ENCODE measurements at places on chromosomes 5 and 9. TPM values are rescaled to one million over a fixed set of nuclear protein-coding genes. Genes with fewer than 3 reads are reported as not detected.

GRCh38 chr9:15096972-15097371 is 186.7 kb upstream of the FREM1 start:
- DNase-seq: no peak

GRXCR2 gene
- not detected for total RNA-seq

CHSY3 gene
- total RNA-seq: 1.2 TPM

ANKRD33B gene
- total RNA-seq: 7.0 TPM

GRCh38 chr5:167255926-167256325 is 1035.5 kb upstream of the WWC1 start:
- no peak for DNase-seq

DNA sequence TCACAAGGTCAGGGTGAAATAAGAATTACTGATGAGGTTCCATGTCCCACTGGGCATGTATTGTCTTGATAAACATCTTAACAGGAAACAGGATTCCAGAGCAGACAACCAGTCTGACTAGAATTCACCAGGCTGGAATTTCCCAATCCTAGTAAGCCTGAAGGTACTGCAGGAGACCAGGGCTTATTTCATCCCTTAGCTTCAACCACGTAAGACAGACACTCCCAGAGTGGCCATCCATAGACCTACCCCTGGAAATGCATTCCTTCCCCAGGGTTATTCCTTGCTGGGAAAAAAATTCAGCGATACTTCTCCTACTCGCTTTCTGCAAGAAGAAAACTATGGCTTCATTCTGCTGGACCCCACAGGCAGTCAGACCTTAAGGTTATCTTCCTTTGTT is 785.4 kb downstream of the NR2F1-AS1 start:
- DNase-seq: no peak

DNA sequence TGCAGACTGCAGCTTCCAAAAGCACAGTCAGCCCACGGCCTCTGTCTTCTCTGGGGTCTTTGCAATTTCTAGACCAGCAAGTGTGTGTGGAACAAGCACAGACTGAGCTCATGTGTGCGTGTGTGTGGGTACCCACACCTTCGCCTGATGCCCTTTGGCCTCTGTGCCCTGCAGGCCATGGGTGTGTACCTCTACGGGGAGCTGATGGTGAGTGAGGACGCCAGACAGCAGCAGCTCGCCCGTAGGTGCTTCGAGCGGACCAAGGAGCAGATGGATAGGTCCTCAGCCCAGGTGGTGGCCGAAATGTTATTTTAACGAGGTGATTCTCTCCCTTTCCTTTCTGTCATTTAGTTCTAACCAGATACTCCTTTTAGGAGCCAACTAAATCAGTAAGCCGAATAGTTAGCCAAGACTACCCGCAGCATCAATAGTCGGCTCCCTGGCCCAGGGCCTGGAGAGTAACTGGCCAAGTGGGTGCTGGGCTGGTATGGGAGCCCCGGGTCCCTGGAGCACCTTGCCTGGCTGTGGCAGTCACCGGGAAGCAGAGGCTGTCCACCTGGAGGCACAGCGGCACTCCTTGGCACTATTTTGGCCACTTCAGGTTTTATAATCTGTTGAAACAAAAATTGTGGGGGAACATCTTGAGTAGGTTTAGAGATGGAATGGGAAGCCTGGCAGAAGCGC is 235.0 kb downstream of the FANCC start:
- DNase-seq: no peak

CCDC180 gene
- 1.9 TPM for total RNA-seq

- DNase-seq: no peak
These were observed 12.3 kb upstream of the STING1 start for GRCh38 chr5:139494832-139495231.

DNA sequence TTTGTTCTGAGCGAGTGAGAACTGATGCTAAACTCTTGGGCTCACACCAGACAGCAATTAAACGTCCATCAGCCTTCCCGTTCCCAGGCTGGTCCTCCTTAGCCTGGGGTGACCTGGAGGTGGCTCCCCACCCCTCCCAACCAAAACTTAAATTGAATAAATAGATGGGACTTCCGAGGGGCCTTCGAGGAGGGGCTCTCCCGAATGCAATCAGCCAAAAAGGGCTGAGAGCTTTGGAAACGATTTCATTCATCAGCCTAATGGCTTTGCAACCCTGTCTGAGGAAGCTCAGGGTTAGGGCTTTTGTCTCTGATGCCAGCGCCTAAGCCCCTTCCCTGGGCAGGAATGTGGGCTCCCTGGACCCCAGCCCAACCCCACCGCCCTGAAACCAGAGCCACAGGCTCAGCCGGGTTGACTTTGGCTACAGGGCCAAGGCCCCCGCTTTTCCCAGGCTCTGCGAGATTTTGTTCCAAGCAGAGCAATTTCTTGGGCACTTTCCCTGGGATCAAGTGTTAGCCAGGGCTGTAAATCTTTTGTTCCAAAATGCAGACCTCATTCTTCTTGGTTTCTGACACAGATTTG is 29.2 kb downstream of the LHX3 start:
- DNase-seq: no peak

GRCh38 chr5:151967865-151968264 is 43.2 kb upstream of the GLRA1 start:
- DNase-seq: peak; percentile 19

Data from esophagus muscularis mucosa (tissue), 4 donors.